ENCODE measurements at places on chromosomes 16 and 17. TPM values are rescaled to one million over a fixed set of nuclear protein-coding genes. Genes with fewer than 3 reads are reported as not detected.

SYNGR3 gene
- under 0.01 TPM for total RNA-seq

VASN gene
- 217 TPM for total RNA-seq

AGRP gene
- total RNA-seq: not detected

DNA sequence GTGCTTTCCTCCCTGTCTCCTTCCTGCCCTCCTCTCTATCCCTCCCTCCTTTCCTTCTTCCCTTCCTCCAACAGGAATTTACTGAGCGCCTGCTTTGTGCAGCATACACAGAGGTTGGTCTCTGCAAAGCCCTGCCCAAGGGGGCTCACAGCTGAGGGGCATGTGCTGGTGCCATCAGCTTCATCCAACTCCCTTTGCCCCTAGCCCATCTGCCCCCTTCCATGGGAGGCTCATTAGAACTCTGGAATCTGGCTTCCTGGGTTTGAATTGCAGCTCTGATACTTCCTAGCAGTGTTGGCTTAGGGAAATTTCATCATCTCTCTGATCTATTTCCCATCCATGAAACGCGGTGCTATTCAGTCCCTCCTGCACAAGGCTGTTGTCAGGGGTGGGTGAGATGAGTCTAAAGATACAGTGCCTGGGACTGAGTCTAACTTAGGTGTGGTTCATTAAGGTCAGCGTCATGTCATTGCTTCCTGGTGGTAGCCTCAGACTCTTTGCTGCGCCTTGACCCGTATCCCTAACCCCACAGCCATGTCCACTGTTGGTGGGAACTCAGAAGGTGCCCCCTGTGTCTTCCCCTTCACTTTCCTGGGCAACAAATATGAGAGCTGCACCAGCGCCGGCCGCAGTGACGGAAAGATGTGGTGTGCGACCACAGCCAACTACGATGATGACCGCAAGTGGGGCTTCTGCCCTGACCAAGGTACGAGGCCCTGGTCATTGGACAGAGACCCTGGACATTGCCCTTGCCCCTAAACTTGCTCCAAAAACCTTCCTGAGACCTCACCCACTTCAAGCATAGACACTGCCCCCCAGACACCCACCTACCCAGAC, 10.3 kb downstream of the MMP2 start:
- DNase-seq: no peak

- DNase-seq: no peak
These were observed 2.9 kb downstream of the KRTAP9-7 start for GRCh38 chr17:41278176-41278955.

GRCh38 chr16:76235426-76235825, 41.8 kb upstream of the CNTNAP4 start:
- no peak for DNase-seq

GRCh38 chr17:58278661-58279015, 2.1 kb downstream of the MPO start:
- DNase-seq: peak; percentile 88

DNA sequence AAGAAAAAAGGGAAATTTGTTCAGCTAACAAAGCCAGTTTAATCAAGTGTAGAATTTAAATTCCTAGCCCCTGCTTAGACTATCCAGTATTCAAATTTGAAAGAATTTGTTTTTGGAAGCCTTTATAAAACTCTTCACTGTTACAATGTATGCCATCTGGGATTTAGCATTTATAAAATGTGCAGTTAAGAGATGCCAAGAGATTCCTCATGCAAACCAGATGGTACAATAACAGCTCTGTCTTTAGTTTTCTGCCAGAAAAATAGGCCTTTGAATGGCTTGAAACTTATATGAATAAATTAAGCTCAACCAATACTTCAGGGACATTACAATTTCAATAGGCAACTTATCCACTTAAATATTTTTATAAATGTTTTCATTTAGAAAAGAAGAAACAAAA, 6.8 kb upstream of the ANKS4B start:
- no peak for DNase-seq

- DNase-seq: peak; percentile 83
These were observed 1.4 kb downstream of the CENPV start for GRCh38 chr17:16351831-16352230.

DNA sequence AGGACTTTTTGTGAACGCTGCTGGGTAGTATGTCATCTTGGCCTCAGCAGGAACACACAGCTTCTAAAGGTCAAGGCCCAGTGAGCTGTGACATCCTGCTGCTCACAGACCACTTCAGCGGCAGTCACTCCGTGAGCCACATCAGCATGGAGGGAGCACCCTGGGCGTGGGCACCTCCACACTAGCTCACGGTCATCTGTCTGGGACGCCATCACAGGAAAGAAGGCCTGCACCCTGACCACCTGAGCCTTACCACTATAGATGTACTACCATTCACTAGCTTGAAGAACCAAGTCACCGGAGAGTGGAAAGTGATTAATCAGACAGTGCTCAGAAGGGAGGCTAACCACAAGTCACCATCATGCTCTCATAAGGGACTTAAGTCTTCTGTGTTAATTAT, 3.3 kb downstream of the AXIN1 start:
- peak; percentile 42 for DNase-seq

TBC1D3H gene
- not detected for total RNA-seq

PRR29 gene
- total RNA-seq: 0.88 TPM

PLA2G10 gene
- total RNA-seq: not detected

FBXO31 gene
- 33.3 TPM for total RNA-seq

DNA sequence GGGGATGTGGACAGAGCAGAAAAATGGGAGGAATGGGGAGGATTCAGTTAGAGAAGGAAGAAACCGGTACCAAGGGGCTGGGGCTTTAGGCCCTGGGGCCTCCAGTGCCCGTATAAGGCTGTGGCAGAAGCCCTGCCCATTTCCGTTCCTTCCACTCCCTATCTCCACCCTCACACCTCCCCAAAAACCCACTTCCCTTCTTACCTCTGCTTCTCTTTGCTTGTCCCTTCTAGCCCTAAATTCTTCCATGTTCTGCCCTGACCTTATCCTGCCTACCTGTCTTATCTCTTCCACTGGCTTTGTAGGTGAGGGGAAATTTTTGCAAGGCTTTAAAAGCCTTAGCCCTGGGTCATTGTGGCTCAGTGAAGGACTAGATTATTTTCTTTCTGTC, 4.1 kb downstream of the RNF167 start:
- peak; percentile 1 for DNase-seq

DNA sequence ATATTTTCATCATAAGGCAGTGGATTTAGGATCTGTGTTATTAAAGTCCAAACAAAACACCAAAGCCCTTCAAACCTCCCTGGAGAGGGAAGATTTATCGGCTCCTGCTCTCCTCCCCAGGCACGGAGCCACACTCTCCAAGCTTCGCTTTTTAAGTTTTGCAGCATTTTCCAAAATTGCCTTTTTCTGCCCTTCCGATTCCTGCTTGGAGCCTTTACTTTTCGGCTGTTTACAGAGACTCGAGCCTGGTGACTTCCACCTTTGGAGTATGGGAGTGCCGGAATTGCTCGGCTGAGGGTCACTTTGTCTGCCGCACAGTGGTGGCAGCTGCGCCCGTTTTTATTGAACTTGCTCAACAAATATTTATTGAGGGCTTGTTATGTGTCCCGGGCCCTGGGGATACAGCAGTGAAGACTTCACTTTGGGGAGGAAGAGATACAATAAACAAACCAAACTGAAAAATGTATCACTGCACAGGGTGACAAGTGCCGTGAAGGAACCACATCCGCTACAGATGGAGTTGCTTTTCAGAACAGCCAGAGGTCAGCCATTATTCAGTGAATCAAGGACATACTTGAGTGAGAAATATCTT, 185.5 kb downstream of the NTN1 start:
- DNase-seq: peak; percentile 72

DNA sequence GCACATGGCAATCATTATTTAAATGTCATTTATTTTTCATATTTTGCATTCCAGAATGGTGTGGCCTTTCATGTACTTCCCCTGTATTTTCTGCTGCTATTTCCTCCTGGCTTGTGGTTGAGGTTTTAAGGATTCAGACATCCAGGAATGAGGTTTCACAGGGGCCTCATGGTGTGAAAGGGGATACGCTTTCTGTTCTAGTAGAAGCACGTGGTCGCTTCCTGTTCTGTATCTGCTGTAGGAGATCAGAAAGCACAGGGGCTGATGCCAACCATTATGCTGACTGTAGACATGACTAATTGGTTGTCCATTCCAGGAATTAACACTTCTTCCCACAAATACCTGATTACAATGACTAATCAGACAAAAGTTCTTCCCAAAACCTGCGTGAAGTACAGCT, 405.9 kb downstream of the SHISA9 start:
- no peak for DNase-seq

QRICH2 gene
- total RNA-seq: 3.6 TPM

LYRM9 gene
- 18.1 TPM for total RNA-seq

- no peak for DNase-seq
These were observed 47.8 kb upstream of the AXIN2 start for GRCh38 chr17:65609286-65609685.

DNA sequence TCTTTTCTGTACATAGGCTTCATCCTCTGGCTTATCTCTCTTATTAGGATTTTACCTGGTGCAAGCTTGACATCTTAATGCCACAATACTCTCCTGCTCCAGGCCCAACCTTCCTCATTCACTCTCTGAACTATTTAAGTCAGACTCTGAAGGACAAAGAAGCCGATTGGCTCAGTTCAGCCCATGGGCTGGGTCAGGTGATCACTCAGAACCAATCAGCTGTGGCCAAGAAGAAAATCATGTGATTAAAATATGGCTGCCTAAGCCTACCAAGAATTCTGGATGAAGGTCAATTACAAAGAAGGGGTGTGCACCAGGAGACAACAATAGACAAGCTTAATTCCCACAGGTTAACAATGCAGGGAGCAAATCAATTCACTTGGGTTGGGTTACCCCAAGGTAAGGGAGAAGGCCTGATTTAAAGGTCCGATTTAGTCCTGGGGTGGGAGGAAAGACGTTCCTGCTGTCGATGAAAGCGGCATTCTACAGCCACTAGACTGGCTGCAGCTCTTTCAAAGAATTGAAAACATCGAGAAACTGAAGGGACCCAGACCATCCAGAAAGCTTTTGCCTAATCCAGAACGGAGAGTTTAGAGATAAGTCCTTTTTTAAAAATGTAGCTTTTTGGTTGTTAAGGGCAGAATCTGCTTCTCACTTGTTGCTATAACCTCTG, 42.9 kb upstream of the NFAT5 start:
- DNase-seq: no peak

NPIPA7 gene
- total RNA-seq: 0.59 TPM

DNA sequence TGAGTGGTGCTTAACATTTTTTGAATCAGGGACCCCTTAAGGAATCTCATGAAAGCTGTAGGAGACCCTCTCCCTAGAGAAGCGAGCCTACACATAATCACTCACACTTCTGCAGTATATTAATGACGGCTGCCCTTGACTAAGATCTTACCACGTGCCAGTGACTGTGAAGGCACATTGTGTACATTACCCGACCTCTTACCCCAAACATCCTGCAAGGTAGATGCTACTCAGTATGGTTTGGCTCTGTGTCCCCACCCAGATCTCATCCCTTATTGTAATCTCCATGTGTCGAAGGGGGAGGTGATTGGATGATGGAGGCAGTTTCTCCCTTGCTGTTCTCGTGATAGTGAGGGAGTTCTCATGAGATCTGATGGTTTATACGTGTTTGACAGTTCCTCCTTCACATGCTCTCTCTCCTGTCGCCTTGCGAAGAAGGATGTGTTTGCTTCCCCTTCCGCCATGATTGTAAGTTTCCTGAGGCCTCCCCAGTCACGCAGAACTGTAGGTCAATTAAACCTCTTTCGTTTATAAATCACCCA, 54.2 kb downstream of the RTN4RL1 start:
- DNase-seq: no peak

DNA sequence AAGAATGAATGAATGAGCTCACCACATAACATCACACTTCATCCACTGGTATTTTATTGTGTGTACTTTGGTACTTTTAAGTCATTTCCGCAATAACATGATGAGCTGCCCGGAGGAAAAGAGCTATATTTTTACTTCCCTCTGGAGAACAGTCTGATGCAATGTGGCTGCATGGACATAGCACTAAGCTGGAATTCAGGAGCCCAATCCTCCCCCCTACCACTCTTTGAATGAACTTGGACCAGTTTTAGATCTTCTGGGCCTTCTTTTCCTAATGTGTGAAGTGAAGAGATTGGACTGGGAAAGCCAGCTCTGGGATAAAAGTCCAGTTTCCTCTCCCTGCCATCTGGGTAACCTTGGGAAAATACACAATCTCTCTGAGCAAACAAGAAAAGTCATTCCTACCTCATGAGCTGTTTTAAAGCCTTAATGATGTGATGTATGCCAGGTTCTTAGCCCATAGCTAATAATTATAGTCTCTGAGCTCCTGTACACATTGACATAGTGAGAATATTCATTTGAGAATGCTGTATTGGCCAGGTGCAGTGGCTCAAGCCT, 79.3 kb downstream of the ABCC12 start:
- DNase-seq: peak; percentile 77

DNA sequence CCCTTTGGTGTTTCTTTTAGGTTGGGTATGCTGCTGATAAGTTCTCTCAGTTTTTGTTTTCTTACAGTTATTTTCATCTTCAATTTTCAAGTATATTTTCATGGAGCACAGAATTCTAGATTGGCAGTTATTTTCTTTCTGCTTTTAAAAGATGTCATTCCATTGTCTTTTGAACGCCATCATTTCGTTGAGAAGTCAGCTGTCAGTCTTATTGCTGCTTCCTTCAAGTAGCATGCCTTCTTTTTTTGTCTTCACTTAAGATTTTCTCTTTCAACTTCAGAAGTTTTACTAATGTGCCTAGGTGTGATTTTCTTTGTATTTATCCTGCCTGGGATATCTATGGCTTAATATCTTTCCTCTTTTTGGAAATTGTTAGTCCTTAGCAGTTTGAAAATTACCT, 262.2 kb upstream of the PMFBP1 start:
- no peak for DNase-seq

DNA sequence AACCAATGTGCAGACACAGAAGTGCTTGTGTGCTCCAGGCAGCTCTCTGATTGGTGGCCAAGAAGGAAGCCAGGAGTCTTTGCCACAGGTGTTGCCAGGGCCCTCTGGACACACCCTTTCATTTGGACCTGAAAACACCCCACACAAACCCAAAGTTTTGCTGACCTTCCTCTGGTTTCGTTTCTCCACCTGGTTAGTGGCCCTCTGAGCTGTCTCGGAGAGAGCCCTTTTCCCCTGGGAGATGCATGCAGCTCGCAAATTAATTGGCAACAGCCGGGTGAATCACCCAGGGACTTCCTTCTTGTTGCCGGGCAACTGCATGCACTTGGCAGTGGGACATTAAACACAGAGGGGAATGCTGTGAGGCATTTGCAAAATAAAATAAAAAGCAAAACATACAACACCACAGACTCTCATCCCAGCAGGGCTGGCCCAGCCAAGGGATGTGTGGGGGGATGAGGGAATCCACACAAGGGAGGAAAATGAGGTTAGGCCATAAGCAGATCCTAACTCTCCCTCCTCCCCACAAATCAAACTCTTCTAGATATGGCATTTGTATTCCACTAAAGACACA, 286.6 kb downstream of the SOX9 start:
- DNase-seq: peak; percentile 95

MVP gene
- total RNA-seq: 273 TPM

DNA sequence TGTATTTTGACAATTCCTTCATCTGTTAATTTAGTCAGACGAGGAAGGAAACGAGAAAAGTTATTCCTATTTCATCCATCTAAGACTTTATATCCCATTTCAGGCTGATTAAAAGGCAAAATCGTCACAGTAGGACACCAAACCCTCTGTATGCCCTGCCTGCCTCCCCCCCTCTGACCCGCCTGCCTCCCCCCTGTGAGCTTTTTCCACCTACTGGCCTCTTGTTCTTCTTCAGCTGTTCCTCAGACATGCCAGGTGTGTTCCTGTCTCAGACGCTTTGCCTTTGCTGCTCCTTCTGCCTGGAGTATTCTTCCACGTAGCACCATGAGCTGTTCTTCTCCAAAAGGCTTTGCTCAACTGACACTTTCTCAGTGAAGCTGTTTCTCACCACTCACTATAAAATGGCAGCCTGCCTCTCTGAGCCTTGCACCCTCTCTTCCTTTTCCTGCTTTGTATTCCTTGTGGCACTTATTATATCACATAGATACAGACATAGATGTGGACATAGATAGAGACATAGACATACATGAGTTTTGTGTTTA, 723.4 kb downstream of the MAF start:
- DNase-seq: no peak

Data from osteoblast (primary cell).